ENCODE measurements at places on chromosomes 6 and 20. TPM values are rescaled to one million over a fixed set of nuclear protein-coding genes. Genes with fewer than 3 reads are reported as not detected.
A peak's percentile ranks its signal among the peaks of the same experiment; 100 is the strongest.

Gene CD93
- total RNA-seq = 3.7 TPM

DNA sequence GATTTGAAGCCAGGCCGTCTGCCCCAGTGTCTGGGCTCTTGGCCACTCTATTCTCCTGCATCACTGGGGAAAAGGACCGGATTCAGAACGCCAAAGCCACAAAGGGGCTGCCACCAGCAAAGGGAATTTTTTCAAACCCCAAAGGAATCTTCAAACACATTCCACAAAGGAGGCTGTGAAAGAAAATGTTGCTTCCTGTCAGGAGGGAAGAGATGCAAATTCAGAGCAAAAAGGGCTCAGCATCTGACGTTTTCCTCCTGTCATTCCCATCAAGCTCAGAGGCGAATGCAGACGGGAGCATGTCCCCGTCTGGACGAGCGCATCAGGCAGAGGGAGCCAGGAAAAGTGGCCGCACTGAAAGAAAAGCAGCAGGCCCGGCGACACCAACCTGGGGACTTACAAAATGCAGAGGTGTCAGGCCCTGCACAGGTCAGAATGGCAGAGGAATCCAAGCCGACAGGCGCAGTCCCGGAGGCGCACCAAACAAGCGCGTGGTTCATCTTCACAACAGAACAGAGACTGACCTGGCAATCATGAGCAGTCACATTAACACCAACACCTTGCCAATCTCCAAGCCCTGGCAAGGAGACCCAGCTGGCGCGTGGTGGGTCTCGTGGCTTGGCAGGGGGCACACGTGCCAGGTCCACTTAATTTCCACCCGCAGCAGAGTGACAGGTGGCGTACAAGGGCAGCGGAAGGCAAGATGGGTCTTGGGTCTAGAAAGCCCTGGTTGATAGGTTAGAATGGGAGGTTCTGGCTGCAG, 62.8 kb downstream of the GRM4 start:
- DNase-seq = no peak

Gene GTSF1L
- total RNA-seq = not detected

GRCh38 chr6:75308250-75308988, 23.8 kb upstream of the TMEM30A start:
- DNase-seq = no peak

DNA sequence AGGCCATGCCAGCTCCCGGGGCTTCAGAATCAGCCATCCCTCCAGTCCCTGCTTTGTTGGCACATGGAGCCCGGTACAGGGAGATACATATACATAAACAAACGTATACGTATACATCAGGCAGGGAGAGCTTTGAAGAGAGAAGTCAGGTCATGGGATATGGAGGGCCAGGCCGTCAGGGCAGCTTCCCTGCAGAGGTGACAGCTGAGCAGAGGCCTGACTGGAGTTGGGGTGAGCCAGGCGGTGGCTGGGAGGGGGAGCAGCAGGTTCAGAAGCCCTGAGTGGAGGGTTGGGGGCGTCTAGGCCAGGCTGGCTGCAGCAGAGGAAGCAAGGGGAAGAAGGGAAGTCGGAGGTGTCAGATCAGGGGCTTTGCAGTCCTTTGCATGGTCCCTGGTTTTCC, 61.7 kb downstream of the STK35 start:
- DNase-seq = no peak

DNA sequence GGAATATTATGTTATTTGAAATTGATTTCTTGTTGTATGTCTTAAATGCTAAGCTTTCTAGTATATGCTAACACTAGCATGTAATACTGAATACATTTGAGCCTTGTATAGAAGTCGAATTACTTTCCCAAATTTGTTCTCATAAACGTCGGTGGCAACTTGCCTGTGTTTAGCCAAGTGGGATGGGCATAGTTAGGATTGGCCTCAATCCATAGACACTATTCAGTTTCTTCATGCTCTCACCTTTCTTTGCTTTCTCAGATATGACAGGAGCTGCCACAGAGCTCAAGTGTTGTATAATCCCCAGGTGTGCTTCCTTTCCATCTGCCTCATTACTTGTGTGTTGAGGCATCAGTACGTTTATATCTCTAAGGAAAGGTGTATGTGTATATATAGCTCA, 19.3 kb downstream of the ZNF334 start:
- no peak for DNase-seq

DNA sequence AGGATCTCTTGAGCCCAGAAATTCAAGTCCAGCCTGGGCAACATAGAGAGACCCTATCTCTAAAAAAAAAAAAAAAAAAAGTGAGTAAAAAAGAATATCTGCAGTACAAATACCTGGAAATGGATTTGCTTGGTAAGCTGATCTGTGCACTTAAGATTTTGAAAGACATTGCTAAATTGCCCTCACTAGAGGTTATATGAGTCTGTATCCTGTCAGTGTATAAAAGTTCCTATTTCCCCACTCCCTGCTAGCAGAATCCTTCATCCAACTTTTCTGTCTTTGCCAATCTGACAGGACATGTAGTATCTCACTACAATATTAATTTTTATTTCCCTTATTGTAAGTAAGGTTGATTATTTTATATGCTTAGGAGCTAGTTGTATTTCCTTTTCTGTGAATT, 36.1 kb downstream of the BICRAL start:
- no peak for DNase-seq

Gene LAMA2
- total RNA-seq = 30.0 TPM

Gene VGLL2
- not detected for total RNA-seq

Gene DAAM2
- total RNA-seq = 22.9 TPM

- DNase-seq = no peak
Measured at GRCh38 chr6:39095578-39095977, 19.4 kb downstream of the SAYSD1 start.

Gene TPBG
- total RNA-seq = 12.4 TPM

GRCh38 chr20:47917549-47918070, 132.3 kb upstream of the SULF2 start:
- DNase-seq = no peak

Gene SFT2D1
- total RNA-seq = 26.4 TPM

GRCh38 chr6:15443119-15443830, 197.4 kb downstream of the JARID2 start:
- no peak for DNase-seq

Gene GLP1R
- total RNA-seq = not detected

DNA sequence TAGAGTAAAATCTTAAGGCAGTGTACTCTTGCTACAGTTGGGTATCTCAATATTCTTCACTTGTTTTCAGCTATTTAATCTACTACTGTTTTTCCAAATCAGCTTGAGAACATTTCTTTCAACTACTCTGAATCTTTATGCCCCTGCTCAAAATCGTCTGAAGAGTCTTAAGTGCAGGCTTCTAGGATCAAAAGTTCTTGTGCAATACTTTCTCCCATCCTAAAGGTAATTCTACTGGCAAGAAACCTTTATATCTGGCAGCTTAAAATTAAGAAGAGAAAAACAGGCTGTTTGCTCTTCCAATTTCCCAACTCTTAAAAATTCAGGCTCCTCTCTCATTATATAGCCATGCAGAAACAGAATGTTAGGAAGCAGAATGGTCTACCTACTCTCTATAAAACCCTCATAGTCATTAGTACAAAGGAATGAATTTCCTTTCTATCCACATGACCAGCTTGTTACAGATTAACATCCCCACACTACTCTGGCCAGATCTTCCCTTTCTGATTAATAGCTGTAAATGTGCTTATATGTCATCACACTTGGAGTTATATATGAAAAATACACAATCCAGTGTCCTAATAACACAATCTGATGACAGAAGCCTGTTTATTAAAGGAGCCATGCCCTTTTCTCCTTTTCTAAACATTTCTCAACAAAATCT, 122.2 kb upstream of the FAM184A start:
- no peak for DNase-seq

- no peak for DNase-seq
Measured at GRCh38 chr6:1774226-1774915, 164.7 kb downstream of the FOXC1 start.

Gene XKR7
- total RNA-seq = not detected

GRCh38 chr6:155132617-155133016, 131.2 kb upstream of the CLDN20 start:
- DNase-seq = no peak

DNA sequence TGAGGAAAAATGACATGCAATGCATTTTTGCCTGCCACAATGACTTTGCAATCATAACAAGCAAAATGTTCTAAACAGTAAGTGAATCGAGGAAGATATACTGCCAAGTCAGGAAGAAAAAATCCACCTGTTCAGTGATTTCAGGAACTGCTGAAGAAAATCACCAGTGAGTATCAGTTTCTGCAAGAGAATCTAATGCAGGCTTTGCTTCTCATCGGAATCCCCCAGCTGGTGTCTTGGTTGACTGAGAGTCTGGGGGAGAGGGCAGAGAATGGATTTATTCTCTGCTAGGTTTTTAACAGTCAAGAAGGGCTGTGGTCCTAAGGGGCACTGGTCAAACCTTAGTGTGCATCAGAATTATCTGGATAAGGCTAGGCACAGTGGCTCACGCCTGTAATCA, 363.4 kb downstream of the CDH26 start:
- DNase-seq = no peak

DNA sequence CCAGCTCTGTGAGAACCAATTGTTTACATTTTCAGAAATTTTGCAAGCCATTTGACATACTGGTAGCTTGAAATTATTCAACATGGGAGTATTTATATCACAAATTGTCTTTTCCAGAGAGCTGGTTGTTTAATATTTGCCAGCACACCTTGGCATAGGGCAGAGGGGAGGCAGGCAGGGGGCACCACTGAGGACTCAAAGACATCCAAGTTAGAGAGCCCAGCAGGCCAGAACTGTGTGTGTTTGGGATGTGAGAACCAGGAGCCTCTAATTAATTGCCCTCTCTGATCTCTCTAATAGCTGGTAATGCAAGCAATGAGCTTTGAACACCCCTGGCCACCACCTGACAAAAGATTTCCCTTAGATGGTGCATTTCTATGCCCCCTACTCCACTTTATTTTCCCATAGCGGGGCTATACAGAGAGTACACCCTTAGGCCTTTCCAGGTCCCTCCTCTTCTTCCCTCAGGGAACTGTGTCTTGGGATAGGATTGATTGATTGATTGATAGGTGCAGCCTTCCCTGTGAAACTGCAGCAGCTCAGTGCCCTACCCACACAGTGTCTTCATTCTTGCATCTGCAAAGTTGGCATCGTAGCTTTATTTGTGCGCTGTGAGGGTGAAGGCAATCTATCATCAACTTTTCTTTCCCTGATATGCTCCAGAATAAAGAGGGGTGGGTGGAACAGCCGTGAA, 29.2 kb downstream of the MOCS1 start:
- no peak for DNase-seq

- no peak for DNase-seq
Measured at GRCh38 chr6:144327081-144327480, 41.9 kb downstream of the UTRN start.

Gene FRK
- total RNA-seq = 37.8 TPM

Gene COL9A1
- total RNA-seq = not detected

DNA sequence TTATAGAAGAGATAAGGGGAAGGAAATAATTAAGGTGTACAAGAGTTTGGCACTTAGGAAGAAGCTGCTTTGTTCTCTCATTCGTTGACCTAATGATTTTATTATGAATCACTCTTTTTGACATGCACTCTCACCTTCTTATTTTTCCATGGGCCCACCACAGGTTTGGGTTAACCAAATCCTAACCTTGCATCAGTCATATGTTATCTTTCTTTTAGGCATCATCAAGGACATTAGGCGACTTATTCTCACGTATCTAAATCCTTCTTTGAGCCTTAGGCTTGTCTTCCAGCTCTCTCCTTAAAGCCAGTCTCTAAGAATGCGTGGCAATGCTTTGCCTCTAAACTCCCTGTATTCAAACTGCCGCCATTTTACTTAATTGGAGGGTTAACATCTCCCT, 58.3 kb downstream of the TNFRSF21 start:
- DNase-seq = no peak

- no peak for DNase-seq
Measured at GRCh38 chr20:58847463-58847862, 3.2 kb downstream of the GNAS-AS1 start.

DNA sequence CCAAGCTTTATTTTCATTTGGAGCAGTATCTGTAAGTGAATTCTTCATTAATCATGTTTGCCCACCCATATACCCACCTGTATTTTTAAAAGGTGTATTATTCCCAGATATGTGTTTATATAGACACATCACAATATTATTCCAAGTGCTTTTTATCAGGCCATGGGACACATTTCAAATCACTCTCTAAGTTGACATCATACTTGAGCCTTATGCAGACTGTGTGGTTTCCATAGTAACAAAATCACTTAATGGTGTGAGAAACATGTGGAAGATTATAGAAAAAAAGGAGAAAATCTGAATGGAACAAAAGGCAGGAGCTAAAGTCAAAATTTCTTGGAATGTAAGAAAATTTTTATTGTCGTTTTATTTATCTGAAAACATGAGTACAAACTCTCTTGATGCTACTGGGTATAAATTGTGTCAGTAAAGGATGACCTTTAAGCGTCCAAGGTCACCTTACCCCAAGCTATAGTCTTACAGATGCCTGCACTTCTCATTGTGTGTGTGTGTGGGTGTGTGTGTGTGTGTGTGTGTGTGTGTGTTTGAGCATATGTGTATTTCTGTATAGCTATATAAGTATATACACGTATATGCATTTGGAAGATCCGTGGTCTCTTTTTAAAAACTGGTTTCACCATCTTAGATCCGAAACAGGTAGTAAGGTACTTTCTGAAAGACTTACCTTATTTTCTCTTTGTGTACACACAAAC, 79.8 kb upstream of the CCN6 start:
- no peak for DNase-seq

Gene MUCL3
- 0.18 TPM for total RNA-seq

- DNase-seq = peak; percentile 64
Measured at GRCh38 chr6:138162111-138162954, 594 bp downstream of the ARFGEF3 start.

Gene HRH3
- total RNA-seq = not detected

- DNase-seq = no peak
Measured at GRCh38 chr6:71099649-71100048, 142.8 kb upstream of the B3GAT2 start.

DNA sequence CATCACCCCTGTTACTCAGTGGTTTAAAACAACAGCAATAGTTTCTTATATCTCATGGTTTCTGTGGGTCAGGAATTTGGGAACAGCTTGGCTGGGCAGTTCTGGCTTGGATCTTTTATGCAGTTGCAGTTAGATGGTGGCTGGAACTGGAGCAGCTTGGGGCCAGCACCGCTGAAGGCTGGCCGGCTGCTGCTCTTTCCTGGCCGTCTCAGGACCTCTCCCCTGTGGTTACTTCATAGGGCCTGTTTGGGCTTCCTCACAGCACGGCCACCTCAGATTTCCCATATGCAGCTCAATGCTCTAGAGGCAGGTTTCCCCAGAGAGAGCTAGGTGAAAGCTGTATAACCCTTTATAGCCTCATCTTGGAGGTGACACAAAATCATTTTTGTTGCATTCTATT, 15.6 kb downstream of the PKIG start:
- no peak for DNase-seq

GRCh38 chr20:21936261-21936660, 230.8 kb downstream of the PAX1 start:
- no peak for DNase-seq

Gene CLPSL1
- not detected for total RNA-seq

Gene HLA-DQB2
- total RNA-seq = not detected

GRCh38 chr6:131894493-131895424, 56.4 kb downstream of the CCN2 start:
- no peak for DNase-seq

Gene CTAGE9
- not detected for total RNA-seq

Data from Peyer's patch (tissue), 4 donors.